ENCODE measurements at places on chromosomes 3 and 15.

DNA sequence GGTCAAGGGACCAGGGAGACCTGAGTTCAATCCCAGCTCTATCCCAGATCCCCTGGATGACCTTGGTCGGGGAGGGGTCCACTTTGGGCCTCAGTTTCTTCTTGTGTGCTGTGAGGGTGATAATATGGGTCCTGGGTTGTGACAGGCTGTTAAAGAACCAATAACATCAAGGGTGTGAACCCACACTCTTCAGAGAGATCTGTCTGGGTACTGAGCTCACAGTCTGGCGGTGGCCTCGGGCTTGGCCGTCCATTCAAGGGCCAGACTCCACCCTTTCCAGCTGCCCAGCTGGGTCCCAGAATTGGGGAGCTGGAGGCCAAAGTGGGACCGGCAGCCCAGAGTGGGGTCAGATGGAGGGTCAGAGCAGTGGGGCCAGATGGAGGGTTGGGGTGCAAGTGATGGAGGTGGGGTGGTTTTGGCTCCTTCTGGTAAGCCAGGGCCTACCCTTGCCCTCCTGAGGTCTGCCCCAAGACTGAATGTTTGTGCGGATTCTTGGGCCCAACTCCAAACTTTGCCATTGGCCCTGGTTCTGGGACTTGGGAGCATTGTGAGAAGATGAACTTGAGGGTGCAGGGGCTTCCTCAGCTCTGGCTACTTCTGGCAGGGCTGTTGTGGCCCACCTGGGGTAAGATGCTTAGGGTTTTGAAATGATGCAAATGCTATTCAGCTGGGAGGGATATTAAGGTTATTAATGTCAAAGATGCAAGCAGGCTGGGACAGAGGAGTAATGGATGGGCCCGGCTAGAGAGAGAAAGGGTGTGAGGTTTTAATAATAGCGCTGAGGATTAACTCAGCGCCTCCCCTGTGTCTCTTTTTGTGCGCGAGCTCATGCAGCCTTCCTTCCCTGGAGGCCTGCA, 1.5 kb downstream of the CORO2B start:
- DNase-seq = peak; percentile 61

GRCh38 chr3:44045476-44046275, 196.0 kb upstream of the TOPAZ1 start:
- DNase-seq = no peak

DNA sequence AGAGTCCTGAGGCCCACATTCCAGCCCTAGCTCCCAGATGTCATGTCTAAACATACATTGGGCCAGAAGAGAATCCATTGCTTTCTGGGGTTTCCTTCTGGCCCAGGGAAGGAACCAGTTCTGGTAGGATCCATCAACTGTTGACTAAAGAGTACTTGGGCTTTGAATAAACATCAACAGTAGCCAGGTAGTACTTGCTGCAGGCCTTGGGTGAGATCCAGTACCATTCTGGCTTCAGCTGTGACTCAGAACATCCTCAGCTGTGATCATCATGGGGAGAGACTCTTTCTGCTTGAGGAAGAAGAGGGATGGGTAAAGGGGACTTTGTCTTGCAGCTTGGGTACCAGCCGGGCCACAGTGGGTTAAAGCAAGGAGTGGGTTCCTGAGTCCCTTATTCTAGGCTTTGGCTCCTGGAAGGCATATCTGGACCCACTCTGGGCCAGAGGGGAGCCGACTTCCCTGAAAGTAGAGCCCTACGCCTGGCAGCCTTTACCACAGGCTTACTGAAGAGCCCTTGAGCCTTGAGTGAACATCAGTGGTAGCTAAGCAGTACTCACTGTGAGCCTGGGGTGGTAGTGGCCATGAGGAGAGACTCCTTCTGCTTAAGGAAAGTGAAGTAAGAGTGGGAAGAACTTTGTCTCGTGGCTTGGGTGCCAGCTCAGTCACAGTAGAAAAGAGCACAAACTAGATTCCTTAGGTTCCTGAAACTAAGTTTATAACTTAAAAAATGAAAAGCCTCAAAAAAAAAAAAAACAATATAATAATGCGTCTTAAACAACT, 128.3 kb downstream of the GOLIM4 start:
- no peak for DNase-seq

DNA sequence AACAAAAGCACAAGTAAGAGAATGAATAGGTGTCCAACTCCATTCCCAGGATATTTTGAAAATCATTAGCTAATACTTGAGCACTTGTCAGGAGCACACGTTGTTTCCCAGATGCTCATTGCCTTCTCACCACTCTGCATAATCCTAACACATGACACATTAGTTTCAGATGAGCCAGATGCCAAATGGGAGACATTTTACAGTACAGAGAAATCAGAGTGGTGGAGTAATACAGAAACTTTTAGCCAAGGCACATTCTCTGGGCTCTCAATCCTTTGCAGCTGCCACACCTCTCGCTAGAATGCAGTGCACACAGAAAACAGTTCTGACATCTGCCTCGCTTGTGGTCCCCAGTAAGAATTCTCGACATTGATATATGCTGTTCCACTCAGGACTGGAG, 76.6 kb downstream of the P3H2 start:
- no peak for DNase-seq

DNA sequence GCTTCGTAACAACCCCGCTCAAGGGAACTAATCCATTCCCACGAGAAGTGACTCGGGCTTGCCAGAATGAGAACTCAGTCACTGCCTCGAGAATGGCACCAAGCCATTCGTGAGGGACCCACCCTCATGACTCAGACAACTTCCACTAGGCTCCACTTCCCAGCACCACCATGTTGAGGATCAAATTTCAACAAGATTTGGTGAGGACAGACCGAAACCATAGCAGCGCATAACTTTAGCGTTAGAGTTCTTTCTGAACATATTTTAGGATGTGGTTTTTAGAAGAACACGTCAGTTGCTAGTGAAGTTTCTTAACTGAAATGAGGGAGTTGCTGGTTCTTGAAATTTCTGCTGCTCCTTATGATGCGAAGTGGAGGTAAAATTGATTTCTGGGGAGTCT, 13.5 kb downstream of the PTPRG start:
- DNase-seq = no peak

DNA sequence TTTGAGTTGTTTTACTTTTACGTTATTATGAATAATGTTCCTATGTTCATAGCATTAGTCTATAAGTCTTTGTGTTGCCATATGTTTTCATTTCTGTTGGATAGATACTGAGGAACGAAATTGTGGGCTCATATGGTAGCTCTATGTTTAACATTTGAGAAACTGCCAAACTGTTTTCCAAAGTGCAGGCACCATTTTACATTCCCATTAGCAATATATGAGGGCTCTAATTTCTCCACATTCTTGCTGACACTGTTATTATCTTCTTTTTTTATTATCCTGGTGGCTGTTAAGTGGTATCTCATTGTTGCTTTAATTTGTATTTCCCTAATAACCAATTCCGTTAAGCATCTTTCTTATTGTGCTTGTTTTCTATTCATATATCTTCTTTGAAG, 1.8 kb upstream of the PIK3R4 start:
- no peak for DNase-seq

- DNase-seq = no peak
Observed at GRCh38 chr3:14771593-14772497, 46.9 kb upstream of the FGD5 start.

DNA sequence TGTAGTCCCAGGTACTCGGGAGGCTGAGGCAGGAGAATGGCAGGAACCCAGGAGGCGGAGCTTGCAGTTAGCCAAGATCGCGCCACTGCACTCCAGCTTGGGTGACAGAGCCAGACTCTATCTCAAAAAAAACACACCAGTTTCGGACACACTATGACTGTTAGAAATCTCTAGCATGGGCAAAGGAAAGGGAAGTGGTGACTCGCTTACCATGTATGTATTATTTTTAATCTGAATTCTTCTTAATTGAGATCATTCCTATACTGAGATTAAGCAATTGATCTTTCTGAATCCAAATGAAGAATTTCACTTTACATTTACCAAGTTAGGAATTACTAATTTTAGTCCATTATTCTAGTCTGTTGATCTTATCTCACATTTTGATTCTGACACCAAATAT, 459.2 kb upstream of the ALCAM start:
- no peak for DNase-seq

DNA sequence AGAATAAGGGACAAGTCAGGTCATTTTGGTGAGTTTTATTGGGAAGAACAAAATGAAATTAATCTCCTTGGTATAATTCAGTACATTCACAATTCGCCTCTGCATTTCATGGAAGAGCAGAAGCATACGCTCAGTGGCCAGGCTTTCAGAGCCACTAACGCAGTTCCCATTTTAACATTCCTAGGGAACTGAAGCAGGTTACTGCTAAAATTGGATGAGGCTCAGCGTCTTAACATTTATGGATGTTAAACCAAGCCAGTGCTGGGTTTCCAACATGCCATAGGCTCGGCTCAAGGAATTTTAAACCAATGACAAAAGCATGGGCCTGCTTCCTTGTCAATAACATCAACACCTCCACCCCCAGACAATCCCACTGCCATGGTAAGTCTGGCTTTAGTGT, 172.7 kb upstream of the PRICKLE2 start:
- no peak for DNase-seq

- no peak for DNase-seq
Observed at GRCh38 chr3:185280572-185281365, 26.9 kb upstream of the EHHADH start.

GRCh38 chr3:110362751-110363150, 708.9 kb upstream of the NECTIN3 start:
- DNase-seq = no peak

- DNase-seq = no peak
Observed at GRCh38 chr3:135869439-135870105, 96.0 kb upstream of the PPP2R3A start.

- no peak for DNase-seq
Observed at GRCh38 chr3:194009019-194009418, 126.9 kb upstream of the HES1 start.

GRCh38 chr15:22850055-22850454, 11.6 kb downstream of the NIPA2 start:
- no peak for DNase-seq

DNA sequence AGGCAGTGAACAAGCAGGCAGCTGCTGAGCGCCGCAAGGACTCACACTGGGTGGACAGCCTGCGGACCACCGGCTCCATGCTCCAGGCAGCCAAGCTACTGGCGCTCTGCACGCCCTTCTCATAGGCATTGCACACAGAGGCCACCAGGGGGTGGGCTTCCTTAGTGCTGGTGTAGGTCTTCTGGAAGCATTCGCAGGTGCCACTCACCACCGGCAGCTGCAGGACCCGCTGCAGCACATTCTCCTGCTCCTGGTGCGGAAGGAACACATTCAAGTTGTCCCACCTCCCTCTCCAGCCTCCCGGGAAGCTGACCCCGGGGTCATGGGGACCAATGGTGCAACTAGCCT, 6.0 kb downstream of the PLIN1 start:
- DNase-seq = no peak

DNA sequence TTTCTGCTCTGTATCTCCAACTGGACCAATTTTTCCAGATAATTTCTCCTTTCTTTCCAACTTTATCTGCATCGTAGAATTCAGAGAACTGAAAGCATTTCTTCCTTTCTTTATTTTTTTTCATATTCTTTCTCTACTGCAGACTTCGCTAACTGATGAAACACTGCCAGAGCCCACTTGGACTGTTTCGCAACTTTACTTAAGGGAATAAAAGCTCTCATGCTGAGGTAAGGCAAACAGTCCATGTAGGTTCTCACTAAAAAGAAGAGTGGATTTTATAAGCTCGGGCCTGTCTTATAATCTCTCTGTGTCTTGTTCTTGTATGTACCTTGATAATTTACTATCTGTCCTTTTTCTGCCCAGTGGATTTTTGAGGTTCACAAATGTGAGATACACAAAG, 163.5 kb downstream of the CNTN4 start:
- DNase-seq = no peak

DNA sequence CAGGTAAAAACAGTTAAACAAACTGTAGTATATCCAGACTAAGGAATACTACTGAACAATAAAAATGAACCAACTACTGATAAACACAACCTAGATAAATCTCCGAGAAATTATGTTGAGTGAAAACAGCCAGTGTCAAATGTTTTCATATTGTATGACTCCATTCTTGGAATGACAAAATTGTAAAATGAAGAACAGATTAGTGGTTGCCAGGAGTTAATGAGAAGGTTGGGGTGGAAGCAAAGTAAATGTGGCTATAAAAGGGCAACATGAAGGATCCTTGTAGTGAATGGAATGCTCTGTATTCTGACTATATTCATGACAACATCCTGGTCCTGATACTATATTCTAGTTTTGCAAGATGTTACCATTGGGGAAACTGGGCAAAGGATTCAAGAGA, 27.5 kb upstream of the ACKR4 start:
- DNase-seq = no peak

DNA sequence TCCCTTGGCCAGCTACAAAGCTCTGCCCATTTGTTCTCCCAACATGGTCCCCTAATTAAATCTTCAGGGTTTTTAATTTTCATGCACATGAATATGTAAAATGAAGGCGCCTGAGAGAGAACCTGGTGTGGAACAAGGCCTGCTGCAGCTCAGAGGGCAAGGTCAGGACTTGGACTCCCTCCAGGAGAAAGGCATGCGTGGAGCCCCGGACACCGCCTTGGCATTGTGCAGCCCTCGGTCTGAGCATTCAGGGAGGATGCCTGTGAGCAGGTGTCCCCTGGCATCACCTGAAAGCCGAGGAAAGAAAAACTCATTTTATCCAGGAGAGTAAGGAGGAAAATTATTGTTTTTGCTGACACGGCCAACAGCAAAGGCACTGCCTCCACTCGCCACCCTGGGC, 33.8 kb upstream of the EPHB1 start:
- DNase-seq = no peak

GRCh38 chr15:64536244-64536836, 76.0 kb downstream of the ZNF609 start:
- no peak for DNase-seq

GRCh38 chr15:56992725-56993124, 74.3 kb downstream of the TCF12 start:
- no peak for DNase-seq

DNA sequence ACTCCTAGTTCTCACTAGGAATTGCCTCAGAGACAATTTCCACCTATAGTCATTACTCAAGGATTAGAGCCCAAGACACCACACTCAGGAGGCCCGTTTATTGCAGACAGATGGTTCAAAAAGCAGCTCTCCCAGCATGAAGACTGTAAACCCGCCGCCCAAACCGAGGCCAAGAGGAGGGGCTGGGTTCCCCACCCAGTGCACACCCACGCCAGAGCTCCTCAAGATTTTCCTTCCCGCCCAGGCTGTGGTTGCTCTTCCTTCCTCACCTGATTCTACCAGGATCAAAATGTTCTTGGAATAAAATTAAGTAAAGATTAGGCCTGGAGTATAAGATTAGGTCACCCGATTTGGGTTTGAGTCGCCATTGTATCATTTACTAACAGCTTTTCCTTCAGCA, 364.4 kb downstream of the MECOM start:
- DNase-seq = no peak

GRCh38 chr3:171982828-171983227, 56.5 kb upstream of the FNDC3B start:
- no peak for DNase-seq

- no peak for DNase-seq
Observed at GRCh38 chr3:81261996-81262395, 499.4 kb downstream of the GBE1 start.

GRCh38 chr3:16936233-16936632, 51.5 kb downstream of the PLCL2 start:
- DNase-seq = no peak
